ENCODE measurements at places on chromosomes 5 and 9. TPM values are rescaled to one million over a fixed set of nuclear protein-coding genes. Genes with fewer than 3 reads are reported as not detected.

Gene DCP2
- 9.5 TPM for polyA plus RNA-seq

Gene SLC22A4
- 15.7 TPM for polyA plus RNA-seq

Gene TNFAIP8
- polyA plus RNA-seq = 11.5 TPM

Gene NIPAL4
- 1.7 TPM for polyA plus RNA-seq

Gene GPR151
- not detected for polyA plus RNA-seq

Gene SH3GLB2
- polyA plus RNA-seq = 110 TPM

Gene ATP6V0E1
- polyA plus RNA-seq = 444 TPM

Gene SLC4A9
- polyA plus RNA-seq = 0.06 TPM

Gene SLC27A4
- polyA plus RNA-seq = 29.7 TPM

Gene GAS1
- polyA plus RNA-seq = 5.3 TPM

Gene PCDHGB3
- 0.18 TPM for polyA plus RNA-seq

Gene TAF11L5
- polyA plus RNA-seq = not detected

Gene PCDHGA10
- 0.89 TPM for polyA plus RNA-seq

Gene AJM1
- 1.3 TPM for polyA plus RNA-seq

Gene HTR1A
- polyA plus RNA-seq = not detected

Gene WHRN
- polyA plus RNA-seq = 3.1 TPM

Gene APBA1
- 1.0 TPM for polyA plus RNA-seq

Gene CCDC152
- 0.65 TPM for polyA plus RNA-seq

Gene GRXCR2
- not detected for polyA plus RNA-seq

Gene IL9
- polyA plus RNA-seq = not detected

Data from lung (tissue), 17 donors.